ENCODE measurements at places on chromosomes 6 and 20.

DNA sequence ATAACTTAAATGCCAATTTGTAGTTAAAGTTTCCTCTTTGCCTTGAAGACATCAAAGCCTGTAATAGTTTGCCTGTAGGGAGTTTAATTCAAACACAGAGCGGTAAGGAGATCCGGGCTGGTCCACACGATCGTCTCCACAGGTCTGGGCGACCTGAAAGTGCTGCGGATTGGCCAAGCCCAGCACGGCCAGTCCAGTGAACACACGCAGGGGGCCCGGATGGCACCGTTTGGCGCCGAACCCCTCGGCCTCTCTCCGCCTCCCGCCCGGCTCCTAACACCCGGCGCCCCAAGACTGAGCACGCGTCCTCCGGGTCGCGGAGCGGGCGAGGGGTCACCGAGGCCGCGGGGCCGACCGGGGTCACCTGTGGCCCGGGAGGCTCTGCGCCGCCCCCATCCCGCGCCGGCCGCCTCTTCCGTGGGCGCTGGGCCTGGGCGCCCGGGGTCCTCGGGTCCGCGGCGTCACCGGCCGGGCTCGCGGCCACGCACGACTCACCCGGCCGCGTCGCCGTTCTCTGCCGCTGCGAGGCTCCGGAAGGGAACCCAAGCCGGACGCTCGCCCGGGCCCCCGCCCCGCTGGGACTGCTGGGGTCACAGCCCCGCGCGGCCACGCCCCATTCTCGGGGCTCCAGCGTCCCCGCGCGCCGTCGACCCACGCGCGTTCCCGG is 481 bp downstream of the SERPINB6 start:
- DNase-seq = peak; percentile 78

DNA sequence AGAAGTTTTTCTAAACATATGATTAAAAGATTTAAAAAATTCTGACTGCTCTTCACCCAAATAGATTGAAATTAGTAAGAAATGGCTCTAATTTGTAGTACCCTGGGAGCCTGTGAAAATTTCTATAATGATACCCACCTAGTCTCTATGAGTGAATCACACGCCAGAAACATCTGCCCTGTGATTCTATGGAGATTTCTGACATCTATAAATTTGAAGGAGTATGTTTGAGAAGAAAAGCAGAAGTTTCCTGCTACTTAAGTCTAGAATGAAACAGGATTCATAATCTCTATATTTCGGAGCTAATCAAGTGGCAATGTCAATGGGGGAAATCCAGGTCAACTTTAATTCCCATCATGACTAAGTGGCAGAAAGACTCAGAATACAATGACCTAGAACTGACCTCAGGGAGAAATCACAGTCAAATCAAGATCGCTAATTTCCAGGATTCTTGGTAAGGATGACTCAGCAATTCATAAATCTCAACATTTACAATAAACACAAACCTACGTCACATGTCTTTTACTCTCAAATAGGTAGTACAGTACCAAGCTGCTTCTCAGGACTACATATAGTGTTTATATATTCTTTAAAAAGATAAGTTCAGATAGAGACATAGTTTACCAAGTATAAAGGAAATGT is 186.2 kb upstream of the TNFAIP3 start:
- DNase-seq = no peak

- peak; percentile 51 for DNase-seq
Measured at GRCh38 chr6:3139090-3139903, 18.0 kb downstream of the TUBB2A start.

GRCh38 chr6:20211037-20211940 is 980 bp downstream of the MBOAT1 start:
- DNase-seq = no peak

- DNase-seq = no peak
Measured at GRCh38 chr6:72952808-72953630, 272.3 kb downstream of the KHDC1L start.

DNA sequence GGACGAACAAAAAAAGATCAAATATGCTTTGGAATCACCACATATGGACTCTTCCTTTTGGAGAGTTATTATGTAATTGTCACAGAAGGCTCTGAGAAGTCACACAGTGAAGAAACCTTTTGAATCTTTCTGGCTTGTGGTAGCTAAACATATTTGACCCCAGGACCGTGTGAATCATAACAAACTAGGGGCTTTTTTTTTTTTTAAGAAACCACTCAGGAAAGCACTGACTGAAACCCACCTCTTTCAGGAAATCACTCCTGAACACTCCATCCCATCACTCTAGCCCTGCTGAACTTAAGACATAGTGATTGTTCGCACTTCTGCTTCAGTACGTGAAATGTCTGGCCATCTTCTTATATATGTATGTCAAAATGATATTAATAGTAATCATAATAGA is 495.9 kb upstream of the ARID1B start:
- DNase-seq = no peak

DNA sequence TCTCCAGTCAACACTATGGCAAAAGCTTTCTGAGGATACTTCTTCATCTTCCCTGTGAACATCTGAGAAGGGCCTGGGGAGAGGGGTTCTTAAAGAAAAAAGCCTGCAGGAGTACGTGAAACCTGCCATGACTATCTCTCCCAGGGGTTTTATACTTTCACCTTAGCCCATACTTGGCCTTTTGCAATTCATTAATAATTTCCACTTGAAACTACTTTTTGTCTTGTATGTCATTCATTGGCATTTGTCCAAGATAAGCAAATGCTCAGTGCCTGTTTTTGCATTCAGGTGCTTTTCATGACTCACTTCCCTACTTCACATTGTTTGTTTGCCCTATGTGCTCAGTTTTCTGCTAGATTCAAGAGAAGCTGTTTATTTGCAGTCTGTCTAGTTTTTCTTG is 580.3 kb upstream of the GJE1 start:
- no peak for DNase-seq

DNA sequence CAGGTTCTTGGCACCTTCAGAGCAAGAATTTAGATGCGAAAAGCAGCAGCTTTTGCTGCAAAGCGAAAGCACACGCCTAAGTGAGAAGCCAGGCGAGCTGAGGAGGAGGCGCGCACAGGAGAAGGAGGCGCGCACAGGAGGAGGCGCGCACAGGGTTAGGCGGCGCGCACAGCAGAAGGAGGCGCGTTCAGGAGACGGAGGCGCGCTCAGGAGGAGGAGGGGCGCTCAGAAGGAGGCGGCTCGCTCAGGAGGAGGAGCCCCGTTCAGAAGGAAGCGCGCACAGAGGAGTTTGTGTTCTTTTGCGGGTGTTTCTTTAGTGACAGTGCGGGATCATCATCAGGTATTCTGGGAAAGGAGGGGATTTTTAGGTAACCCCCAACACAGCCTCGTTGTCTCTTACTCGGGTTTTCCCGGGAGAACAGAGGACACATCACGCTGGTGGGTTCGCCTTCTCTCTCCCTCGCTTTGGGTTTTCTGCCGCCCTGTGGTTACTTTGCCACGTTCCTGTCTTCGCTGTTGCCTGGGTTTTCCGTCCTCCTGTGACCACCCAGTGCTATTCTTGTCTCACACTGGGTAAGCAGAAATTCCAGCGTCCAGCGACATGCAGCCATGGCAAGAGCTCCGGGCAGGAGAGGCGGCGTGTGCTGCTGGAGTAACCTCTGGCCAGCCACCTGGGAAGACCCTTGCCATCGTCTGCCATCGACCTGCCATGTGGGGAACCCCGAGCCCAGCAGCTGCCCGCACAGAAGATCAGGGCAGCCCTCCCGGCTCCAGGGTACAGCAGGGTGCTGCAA is 47.0 kb downstream of the WDR27 start:
- peak; percentile 74 for DNase-seq

DNA sequence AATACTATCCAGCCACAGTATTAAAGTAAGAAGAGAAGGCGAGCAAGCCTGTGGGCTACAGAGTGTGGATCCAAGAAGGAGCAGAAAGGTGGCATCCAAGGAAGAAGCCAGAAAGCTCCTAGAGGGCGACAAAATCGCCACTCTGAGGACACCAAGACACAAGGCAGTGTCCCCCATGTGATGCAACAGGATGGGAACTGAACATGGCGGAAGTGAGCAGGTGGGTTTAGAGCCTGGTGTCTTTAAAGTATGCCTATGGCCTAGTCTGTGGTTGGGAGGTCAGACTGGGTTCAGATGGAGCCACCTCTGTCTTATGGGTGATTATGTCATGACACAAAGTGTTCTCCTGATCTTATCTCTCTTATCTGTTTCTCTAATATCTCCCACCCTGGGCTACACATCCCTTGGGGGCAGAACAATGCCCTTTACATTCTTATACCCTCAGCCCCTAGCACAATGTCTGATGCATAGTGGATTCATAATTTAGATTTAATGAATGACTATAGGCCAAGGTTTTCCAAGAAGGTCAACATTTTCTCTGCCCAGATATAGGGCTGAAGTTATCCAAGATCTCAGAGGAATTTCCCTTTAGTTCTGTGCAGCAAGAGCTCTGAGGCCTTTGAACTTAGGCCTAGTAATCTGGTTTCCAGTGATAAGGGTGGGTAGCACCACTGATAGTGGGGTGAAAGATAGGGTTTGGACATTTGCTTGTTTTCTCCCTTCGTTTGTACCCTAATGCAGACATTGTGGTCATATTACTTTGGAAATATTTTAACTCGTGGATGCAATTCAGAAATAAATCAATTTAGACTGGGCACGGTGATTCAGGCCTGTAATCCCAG is 167.3 kb upstream of the AKIRIN2 start:
- no peak for DNase-seq

GRCh38 chr6:141963543-141964295 is 169.0 kb upstream of the GJE1 start:
- no peak for DNase-seq

DNA sequence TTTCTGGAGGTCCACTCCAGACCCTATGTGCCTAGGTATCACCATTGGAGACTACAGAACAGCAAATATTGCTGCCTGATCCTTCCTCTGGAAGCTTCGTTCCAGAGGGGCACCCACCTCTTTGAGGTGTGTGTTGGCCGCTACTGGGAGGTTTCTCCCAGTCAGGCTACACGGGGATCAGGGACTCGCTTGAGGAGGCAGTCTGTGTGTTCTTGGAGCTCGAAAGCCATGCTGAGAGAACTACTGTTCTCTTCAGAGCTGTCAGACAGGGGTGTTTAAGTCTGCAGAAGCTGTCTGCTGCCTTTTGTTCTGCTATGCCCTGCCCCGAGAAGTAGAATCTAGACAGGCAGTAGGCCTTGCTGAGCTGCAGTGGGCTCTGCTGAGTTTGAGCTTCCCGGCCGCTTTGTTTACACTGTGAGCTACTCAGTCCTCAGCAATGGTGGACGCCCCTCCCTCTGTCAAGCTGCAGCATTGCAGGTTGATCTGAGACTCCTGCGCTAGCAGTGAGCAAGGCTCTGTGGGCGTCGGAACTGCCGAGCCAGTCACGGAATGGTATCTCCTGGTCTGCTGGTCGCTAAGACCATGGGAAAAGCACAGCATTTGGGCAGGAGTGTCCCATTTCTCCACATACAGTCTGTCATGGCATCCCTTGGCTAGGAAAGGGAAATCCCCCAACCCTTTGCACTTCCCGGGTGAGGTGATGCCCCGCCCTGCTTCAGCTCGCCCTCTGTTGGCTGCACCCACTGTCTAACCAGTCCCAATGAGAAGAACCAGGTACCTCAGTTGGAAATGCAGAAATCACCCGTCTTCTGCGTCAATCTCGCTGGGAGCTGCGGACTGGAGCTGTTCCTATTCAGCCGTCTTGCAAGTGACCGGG is 32.5 kb upstream of the ASCC3 start:
- no peak for DNase-seq

DNA sequence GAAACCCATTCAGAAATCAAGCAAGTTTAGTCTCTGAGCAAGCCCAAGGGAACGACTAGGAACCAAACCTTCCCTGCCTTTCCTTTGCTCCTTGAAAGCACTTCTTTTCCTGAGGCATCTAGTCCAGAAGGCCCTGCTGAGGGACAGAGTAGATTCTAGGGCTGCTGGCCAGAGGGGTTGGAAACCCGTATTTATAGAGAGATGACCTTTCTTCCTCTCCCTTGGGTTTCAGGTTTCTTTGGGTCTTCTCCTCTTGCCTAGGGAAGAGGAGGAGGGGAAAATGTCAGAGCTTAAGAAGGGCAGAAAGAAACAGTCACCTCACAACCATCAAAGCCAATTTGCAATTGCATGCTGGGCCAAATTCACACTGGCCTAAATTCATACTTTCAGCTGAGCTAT is 5.8 kb downstream of the APOBEC2 start:
- no peak for DNase-seq

DNA sequence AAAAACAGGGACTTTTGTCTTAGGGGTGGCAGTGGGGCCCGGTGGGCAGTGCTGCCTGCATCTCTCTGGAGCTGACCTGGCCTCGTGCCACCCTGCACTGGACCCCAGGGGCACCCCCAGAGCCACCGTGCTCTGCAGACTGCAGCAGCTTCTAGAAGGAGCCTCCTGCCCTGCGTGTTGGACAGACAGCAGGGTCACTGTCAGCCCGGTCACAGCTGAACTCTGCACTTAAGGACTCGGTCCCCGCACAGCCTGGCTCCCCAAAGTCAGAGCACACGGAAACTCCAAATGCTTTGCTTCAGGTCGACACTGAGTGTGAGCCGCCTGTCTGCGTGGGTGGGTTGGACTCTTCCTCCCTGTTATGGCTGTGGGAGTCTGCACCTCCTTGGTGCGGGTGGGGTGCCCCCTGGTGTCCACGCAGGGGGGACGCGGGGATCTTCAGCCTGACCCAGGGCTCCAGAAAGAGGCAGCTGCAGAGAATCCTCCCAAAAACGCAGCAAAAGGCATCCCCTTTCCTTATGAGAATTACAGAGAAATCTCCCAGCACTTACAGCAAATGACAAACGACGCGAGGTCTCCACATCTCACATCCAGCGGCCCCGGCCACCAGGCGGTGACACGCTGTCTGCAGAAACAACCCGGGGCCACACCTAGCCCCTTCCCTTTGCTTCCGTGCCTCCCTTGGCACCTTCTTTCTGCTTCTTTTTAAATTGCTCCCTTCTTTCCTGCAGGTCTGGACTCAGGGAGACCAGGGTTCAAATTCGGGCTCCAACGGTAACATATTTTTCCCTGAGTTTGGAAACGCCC is 36.3 kb upstream of the DACT2 start:
- peak; percentile 46 for DNase-seq

- DNase-seq = no peak
Measured at GRCh38 chr6:37696841-37697662, 631 bp downstream of the MDGA1 start.

DNA sequence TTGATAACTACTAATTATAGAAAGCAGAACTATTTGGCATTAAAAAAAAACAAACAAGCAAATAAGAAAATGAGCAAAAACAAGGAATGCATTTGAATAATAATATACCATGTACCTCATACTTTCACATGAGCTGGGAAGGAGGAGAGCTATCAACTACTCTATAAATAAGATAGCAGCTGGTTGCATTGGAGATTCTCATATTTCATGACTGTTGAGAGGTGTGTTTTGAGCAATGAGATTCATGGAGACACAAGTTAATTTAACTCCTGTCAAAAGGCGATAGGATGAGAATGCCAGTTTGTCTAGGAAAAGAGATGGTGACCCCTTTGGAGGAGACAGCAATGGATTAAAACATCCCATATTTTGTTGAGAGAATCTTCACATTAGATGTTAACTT is 348.8 kb upstream of the SPTLC3 start:
- no peak for DNase-seq

Measured in adrenal gland (tissue), 19 donors.